Stimulated activated CD4-positive, alpha-beta T cell treated with anti-CD3 and anti-CD28 coated beads, TNF-alpha, amount 100 ng/mL, for 1 hour (primary cell): ENCODE measurements at places on chromosomes 3 and 15.

DNA sequence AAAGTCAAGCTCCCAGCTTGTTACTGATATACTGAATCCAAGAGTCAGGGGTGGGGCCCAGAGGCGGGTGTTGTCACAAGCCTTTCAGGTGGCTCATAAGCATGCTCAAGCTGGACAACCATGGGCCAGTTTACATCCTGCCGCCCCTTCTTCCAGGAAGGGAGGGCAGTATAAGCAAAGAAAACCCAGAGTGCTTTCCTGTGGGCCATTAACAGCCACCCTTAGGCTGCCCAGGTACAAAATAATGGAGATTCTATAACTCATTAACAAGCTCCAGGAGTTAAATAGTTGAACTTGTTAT, 183.2 kb downstream of the NTRK3 start:
- DNase-seq: no peak

GRCh38 chr3:111592143-111592542, 3.0 kb downstream of the ZBED2 start:
- DNase-seq: no peak

GRCh38 chr3:194246709-194247349, 104.3 kb downstream of the CPN2 start:
- DNase-seq: no peak

DNA sequence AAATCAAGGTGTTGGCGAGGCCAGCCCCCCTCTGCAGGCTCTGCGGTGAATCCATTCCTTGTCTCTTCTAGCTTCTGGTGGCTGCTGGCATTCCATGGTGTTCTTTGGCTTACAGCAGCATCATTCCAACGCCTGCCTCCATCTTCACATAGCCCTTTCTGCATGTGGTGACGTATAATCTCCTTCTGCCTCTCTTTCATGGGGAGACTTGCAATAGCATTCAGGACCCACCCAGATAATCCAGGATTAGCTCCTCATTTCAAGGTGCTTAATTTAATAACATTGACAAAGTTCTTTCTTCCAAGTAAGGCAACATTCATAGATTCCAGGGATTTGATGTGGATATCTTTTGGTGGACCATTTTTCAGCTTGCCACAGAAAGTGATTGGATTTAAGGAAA, 35.8 kb downstream of the ISG20 start:
- DNase-seq: no peak

GRCh38 chr15:63353887-63354286, 27.8 kb downstream of the CA12 start:
- no peak for DNase-seq

DNA sequence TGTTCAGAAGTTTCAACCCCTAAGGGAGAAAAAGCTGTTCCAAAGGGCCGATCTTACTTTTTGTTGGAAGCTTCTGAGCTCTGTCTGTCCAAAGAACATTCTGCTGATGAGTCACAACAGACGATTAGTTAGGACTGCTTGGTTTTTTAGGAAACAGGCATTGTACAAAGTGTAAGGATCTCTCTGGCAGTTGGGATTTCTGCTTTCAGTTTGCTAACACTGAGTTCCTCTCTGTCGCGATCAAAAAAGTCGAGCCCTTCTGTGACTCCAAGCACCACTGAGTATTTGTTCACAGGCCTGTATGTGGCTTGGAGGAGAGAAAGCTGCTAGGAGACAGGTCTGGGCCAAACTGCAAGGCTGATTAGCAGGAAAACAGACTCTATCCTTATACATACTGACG, 91.8 kb upstream of the PFN2 start:
- DNase-seq: no peak

DNA sequence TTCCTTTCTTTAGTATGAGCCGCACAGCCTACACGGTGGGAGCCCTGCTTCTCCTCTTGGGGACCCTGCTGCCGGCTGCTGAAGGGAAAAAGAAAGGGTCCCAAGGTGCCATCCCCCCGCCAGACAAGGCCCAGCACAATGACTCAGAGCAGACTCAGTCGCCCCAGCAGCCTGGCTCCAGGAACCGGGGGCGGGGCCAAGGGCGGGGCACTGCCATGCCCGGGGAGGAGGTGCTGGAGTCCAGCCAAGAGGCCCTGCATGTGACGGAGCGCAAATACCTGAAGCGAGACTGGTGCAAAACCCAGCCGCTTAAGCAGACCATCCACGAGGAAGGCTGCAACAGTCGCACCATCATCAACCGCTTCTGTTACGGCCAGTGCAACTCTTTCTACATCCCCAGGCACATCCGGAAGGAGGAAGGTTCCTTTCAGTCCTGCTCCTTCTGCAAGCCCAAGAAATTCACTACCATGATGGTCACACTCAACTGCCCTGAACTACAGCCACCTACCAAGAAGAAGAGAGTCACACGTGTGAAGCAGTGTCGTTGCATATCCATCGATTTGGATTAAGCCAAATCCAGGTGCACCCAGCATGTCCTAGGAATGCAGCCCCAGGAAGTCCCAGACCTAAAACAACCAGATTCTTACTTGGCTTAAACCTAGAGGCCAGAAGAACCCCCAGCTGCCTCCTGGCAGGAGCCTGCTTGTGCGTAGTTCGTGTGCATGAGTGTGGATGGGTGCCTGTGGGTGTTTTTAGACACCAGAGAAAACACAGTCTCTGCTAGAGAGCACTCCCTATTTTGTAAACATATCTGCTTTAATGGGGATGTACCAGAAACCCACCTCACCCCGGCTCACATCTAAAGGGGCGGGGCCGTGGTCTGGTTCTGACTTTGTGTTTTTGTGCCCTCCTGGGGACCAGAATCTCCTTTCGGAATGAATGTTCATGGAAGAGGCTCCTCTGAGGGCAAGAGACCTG, 13.2 kb downstream of the GREM1 start:
- DNase-seq: no peak

DNA sequence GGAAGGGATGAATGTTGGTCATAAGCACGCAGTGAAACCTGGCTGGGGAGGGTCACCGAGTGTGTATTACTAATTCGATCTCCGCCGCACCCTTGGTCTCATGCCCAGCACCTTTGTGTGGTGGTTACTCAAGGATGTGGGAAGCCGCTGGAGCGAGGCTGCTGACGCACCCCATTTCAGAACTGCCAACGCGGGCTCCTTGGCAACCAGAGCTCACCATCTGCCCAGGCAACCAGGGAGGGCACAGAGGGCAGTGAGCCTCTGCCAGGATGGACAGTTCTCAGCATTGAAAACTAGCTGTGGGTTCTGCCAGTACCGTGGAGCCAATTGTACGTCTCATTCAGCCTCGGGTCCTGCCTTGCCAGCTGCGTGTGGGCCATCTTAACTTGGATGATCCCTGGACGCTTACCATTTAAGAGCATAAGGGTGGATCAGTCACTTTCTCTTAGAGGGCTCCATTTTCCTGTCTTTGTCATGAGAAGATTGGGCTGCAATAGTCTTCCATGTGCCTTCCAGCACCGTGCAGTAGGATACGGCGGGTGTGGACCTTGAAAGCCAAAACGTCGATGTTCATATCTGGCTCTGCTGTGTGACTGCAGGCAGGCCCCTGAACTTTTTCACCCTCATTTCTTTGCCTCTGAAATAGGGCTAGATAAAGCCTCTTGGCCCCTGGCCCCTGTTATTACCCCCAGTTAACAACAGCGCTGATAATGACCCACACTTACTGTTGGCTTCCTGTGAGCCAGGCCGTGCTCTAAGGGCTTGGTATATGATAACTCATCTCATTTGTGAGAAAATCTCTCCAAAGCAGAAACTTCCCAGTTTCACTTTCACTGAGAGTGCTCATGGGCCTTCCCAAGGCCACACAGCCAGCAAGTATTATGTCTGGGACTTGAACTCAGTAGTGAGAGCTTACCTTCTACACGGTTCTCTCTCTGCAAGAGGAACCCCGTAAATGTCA, 238.8 kb downstream of the OPA1 start:
- DNase-seq: no peak

- DNase-seq: no peak
Observed at GRCh38 chr3:22713936-22714335, 489.2 kb upstream of the UBE2E2 start.

DNA sequence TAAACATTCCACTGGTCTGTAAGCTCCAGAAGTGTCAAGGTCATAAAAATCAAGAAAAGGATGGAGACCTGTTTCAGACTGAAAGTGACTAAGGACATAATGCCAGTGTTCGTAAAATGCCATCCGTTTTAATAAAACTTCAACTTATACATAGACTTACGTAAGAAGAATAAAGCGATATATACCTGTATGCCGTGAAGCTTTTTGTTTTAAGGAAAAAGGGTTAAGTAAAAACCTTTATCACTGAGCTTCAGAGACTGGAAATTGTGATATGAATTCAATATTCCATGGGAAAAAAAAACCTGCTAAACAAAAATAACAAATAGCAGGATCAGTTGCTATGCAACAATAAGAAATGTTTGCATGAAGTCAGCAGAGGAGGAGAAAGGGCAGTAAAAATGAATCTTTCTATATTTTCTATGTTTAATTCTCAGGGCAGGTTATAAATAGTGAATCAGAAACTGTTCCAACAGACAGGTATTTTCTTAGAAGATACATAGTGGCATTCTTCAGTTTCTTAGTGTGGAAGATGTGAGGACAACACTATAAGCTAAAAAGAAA, 42.5 kb downstream of the CHSY1 start:
- no peak for DNase-seq

DNA sequence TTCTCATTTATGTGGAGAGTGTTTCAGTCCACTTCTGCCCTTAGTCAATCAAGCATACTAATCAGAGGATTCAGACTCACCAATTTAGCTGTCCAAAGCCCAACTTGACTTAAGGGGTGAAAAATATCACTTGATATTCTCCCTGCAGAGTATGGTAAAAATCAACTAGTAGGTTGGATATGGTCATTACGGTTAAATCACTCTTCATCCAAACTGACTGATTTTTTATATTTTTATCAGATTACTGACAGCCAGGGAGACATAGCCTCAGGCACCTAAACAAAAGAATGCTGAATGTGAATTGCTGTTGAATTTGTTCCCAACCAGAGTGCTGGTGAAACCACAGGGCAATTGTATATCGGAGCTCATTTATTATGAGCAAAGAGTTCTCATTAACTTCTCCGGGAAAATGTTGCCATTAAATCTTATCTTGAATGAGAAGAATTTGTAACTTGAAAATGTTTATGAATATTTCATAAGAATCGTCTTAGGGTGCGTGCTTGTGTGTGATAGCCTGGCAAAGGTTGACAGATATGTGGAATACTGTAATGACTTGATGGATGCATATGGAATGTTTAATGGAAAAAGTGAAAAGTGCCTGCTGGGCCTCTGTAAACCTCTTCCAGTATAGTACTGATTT, 411.2 kb downstream of the NAALADL2 start:
- DNase-seq: no peak

GRCh38 chr15:51299187-51300015, 39.0 kb downstream of the CYP19A1 start:
- no peak for DNase-seq

- no peak for DNase-seq
Observed at GRCh38 chr3:149464542-149465328, 9.8 kb upstream of the TM4SF4 start.

DNA sequence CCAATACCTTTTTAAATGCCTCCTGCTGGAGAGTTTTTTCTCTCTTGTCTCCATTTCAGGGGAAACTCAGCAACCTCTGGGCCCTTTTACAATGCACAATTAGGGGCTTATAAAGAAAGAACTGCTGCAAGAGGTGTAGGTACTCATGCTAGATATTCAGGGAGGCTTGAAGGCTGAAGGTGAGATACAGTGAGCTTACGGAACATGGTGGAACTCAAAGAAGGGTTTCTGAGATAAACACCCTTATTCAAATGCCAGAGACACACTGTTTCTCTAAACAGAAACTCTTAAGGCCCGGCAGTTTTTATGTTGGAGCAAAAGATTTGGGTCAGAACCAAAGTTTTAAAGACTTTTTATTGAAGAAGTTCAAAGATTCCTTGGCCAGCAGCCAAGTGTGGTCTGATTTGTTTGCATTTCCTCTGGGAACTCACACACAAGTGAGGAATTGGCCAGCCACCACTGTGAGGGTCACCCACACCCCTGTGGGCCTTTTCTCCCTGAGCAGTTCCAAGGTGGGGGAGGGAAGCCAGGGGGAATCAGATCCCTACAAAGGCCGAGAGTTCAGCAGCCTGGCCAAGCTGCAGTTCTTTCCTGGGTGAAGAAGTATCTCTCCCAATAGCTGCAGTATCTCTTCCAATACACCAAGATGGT, 47.8 kb downstream of the TNFAIP8L3 start:
- DNase-seq: no peak

GRCh38 chr3:113179235-113179824, 32.0 kb upstream of the BOC start:
- DNase-seq: no peak

GRCh38 chr3:173745952-173746682, 348.6 kb downstream of the NLGN1 start:
- no peak for DNase-seq

- no peak for DNase-seq
Observed at GRCh38 chr15:77380033-77380432, 39.9 kb downstream of the PEAK1 start.

- DNase-seq: no peak
Observed at GRCh38 chr3:155778462-155778861, 27.6 kb downstream of the C3orf33 start.

- no peak for DNase-seq
Observed at GRCh38 chr3:194421-194820, 2.1 kb upstream of the CHL1 start.

- DNase-seq: no peak
Observed at GRCh38 chr3:118075873-118076272, 958.8 kb downstream of the IGSF11 start.

GRCh38 chr15:100723315-100723801, 121.0 kb downstream of the ASB7 start:
- no peak for DNase-seq

DNA sequence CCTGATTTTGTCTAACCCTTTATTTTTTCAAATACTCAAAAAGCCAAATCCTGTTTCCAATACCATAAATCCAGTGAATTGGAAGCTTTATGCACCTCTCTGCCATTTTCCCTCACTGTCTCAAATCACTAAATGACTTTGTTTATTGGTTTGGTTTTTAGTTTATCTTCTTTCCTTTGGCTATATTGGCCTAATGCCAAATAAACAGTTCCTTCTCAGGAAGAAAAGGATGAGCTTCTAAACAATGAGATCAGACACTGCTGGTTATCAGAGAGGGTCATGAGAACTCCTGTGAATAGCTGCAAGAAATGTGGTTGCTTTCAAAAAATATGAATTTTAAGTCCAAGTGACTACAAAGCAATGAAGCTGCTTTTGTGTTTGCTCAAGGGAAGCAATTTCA, 359.9 kb downstream of the MECOM start:
- DNase-seq: no peak

- DNase-seq: no peak
Observed at GRCh38 chr3:126287536-126288241, 69.5 kb downstream of the KLF15 start.

GRCh38 chr15:85129881-85130280, 148.2 kb downstream of the PDE8A start:
- DNase-seq: no peak

DNA sequence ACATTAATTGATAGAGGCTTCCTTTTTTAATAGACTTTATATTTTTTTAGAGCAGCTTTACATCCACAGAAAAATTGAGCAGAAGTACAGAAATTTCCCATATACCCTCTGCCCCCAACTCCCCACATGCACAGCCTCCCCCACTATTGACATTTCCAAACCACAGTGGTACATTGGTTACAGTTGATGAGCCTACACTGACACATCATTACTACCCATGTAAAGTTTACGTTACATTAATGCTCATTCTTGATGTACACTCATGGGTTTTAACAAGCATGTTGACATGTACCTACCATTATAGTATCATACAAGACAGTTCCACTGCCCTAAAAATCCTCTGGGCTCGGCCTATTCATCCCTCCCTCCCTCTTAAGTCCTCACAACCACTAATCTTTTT, 78.7 kb downstream of the USF3 start:
- no peak for DNase-seq

- no peak for DNase-seq
Observed at GRCh38 chr3:175564363-175564762, 705.2 kb downstream of the NAALADL2 start.
